Urinary bladder (tissue), 4 donors: ENCODE measurements at places on chromosomes 6 and 20. TPM values are rescaled to one million over a fixed set of nuclear protein-coding genes. Genes with fewer than 3 reads are reported as not detected.
A peak's percentile ranks its signal among the peaks of the same experiment; 100 is the strongest.

Gene EIF6
- total RNA-seq: 66.2 TPM

Gene MUC21
- not detected for total RNA-seq

Gene ANKEF1
- total RNA-seq: 1.7 TPM

Gene NRSN1
- 0.90 TPM for total RNA-seq

Gene NINL
- total RNA-seq: 11.3 TPM

Gene EYA2
- 2.2 TPM for total RNA-seq

Gene ZC3H12D
- 1.2 TPM for total RNA-seq

Gene SPAG4
- total RNA-seq: 1.6 TPM

Gene HCRTR2
- 0.16 TPM for total RNA-seq

Gene LCA5
- total RNA-seq: 23.3 TPM

Gene ADGRG6
- total RNA-seq: 124 TPM

Gene LY6G5C
- 0.37 TPM for total RNA-seq

Gene CGA
- total RNA-seq: not detected

Gene F13A1
- 203 TPM for total RNA-seq

Gene ASIP
- total RNA-seq: not detected

GRCh38 chr20:25389401-25389857 lies 1.2 kb downstream of the ABHD12 start:
- no peak for DNase-seq

- DNase-seq: no peak
Observed at GRCh38 chr6:13152764-13153163, 175.6 kb downstream of the TBC1D7 start.

DNA sequence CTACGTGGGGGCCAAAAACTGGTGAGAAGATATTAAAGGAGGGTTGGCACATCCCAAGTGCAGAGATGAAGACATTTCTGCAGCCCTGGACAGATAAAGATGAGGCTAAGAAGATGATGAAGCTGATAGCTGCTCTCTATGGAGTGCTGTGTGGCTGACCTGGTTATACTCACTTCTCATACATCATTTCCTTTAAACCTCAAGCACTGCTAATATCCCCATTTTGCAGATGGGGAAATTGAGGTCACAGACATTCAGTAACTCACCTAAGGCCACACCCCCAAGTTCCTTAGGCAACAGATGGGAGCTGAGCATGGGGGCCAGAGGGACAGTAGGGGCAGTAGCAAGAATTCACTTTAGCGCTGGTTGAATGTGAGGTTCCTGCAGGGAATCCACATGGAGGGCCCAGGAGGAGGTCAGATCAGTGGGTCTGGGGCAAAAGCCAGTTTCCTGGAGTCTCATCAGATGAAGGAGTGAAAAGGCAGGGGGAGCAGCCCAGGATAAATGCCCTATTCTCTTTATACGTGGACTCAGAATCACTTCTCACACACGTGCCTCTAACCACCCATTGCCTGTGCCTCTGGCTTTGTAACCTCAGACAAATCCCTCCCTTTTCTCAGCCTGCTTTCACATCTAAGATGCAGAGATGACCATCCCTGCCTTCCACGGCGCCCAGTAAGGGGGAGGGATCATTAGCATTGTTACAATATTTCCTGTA lies 125.8 kb downstream of the NFATC2 start:
- DNase-seq: no peak

GRCh38 chr20:1790386-1790785 lies 104.8 kb upstream of the SIRPA start:
- no peak for DNase-seq

DNA sequence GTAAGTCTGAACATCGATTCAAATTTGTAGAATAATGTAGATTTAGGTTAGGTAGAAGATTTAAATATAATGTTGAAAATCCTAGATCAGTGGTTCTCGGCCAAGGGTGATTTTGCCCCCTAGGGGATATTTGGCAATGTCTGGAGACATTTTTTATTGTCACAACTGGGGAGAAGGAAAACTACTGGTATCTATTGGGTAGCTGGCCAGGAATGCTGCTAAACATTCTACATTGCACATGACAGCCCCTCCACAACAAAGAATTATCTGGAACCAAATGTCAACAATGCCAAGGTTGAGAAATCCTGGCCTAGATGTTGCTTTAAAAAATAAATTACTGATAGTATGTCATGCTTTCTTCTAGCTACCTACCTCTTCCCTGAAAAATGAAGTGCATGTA lies 76.1 kb downstream of the HIVEP2 start:
- no peak for DNase-seq

- DNase-seq: no peak
Observed at GRCh38 chr6:25052181-25052580, 116.4 kb upstream of the RIPOR2 start.

DNA sequence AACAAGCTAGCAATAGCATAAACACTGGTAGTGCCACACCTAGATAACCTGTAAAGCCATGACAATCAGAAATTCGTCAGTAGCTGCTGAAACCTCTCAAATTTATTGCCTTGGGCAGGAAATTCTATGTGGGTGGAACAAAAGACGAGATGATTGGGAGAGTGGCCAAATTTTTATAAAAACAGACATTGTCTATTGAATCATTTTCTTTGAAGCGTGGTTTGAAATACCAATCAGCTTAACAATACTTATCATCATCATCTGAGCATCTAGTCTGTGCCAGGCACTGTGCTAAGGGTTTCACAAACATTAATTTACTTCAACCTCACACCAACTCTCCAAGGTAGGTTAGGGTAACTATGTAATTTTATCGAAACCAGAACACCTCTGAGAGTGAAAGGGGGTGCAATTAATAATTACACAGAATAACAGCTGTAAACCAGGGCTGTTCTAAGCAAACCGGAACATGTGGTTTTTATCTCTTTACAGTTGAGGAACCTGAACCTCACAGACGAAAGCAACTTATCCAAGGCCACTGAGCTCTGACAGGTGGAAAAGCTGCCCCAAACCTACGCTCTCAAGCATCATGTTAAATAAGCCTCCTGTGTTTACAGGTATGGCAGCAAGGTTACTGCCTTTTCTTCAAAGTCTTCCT lies 43.4 kb downstream of the NHSL1 start:
- DNase-seq: peak; percentile 25

DNA sequence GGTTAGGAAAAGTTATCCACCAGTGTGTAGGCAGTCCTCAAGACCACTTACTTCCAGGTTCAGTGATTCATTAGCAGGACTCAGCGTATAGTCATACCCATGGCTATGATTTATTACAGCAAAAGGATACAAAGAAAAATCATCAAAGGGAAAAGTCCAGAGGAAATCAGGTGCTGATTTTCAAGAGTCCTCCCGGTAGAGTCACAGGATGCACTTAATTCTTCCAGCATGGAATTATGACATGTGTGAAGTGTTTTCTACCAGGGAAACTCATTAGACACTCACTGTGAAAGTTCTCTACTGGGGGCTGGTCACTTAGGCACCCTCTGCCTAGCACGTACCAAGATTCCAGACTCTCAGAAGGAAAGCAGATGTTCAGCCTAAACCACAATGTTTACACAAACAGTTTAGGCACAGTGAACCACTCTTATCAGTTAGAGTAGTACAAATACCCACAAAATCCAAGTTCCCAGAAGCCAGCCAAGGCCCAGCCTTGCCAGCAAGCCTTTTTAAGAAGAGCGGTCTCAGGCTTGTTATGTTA lies 10.2 kb downstream of the WFDC3 start:
- no peak for DNase-seq

DNA sequence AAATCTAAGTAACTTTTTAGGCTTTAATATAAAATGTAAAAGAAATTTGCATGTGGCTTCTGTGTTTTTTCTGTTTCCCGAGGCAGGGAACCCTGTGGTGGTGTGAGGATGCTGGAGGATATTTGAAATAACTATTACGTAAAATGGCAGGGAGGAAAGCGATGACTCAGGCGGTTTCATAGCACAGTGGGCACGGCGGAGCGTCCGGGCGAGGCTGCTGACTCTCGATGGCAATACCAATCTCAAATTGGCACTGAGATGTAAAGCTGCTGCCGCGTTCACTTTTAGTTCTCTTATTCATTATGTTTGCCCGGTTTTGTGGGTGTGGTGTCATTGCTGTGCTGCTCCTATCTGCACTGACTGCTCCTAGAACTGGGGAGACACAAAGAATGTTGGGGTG lies 254.3 kb downstream of the THBS2 start:
- DNase-seq: no peak

GRCh38 chr6:151325075-151326050 lies 66.0 kb downstream of the ZBTB2 start:
- no peak for DNase-seq

GRCh38 chr6:116036075-116036773 lies 24.5 kb downstream of the FRK start:
- DNase-seq: no peak

DNA sequence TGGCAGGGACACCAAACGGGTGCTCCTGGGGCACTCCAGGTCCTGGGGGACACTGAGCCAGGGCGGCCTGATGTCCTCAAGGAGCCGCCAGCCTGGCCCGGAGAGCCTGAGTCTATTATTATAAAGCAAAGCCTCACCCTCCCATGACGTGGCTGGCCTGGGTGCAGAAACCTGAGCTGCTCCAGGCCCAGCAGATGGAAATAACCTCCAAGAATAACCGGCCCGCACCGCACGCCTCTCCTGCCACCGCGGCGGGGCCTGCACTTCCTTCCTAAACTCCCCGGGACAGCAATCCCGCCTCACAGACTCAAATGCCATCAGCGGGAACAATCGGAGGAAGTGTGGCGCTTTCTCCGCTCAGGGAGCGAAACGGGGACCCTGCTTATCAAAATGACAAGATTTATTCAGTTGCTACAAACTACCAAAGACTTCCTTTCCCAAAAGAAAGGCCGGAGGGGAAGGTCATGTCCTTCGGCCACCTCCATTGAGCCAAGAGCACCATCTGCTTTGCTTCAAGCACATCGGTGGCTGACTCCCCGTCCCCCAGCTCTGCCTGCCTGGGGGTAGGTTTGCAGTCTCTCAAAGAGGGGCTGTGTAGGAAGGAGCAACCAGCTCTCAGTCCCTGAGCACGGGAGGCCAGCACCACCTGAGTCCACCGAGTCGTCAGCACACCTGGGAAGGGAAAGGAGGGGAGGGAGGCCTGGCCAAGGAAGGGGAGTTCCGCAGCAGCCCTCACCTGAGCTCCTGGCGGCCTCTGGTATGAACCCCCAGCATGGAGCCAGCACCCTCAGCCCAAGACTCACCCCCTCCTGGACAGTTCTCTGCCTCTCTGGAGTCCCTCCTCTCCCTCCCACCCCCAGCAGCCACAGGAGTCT lies 78.6 kb upstream of the QKI start:
- DNase-seq: no peak

GRCh38 chr6:68649669-68650068 lies 14.6 kb downstream of the ADGRB3 start:
- no peak for DNase-seq

DNA sequence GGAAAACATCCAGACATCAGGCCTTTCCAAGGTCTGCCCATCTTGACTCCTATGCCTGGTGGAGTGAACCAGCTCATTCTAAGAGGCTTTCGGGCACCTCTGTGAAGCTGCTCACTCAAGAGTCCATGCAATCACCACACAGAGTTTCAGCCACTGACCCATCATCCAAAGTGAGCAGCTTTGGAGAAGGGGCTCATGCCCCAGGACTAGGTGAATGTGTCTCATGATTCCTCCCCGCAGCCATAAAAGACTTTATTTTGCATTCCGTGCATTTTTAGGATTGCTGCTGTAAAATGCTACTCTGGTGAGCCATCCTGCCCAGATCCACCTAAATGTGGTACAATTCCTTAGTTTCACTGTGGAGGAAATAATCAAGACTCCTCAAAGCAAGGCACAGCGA lies 44.5 kb upstream of the EZR start:
- DNase-seq: no peak

- DNase-seq: no peak
Observed at GRCh38 chr20:25461786-25462545, 54.5 kb downstream of the GINS1 start.

- no peak for DNase-seq
Observed at GRCh38 chr6:121321282-121321681, 13.0 kb downstream of the TBC1D32 start.

DNA sequence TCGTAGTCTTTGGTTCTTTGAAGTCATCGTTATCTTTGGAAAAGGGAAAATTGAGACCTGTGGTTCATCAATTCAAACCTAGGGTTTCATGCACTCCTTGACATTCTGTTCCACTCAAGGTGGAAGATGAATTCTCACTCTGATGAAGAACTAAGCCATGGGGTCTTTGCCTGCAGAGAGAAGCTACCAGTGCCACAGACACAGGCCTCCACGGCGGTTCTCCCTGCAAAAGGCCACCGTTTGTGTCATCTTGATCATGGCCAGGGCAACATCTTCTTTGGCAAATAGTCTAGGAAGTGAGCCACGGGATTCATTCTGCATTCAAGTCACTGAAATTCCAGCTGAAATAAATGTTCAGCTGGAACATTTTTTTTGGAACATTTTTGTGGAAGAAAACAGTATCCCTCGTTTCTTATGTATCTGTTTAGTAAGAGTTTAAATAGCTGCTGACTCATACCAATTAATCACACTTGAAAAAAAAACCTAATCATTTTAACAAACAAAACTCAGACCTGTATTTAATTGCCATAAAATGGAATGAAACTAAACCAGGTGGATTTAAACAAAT lies 206.0 kb upstream of the FOXQ1 start:
- DNase-seq: no peak

DNA sequence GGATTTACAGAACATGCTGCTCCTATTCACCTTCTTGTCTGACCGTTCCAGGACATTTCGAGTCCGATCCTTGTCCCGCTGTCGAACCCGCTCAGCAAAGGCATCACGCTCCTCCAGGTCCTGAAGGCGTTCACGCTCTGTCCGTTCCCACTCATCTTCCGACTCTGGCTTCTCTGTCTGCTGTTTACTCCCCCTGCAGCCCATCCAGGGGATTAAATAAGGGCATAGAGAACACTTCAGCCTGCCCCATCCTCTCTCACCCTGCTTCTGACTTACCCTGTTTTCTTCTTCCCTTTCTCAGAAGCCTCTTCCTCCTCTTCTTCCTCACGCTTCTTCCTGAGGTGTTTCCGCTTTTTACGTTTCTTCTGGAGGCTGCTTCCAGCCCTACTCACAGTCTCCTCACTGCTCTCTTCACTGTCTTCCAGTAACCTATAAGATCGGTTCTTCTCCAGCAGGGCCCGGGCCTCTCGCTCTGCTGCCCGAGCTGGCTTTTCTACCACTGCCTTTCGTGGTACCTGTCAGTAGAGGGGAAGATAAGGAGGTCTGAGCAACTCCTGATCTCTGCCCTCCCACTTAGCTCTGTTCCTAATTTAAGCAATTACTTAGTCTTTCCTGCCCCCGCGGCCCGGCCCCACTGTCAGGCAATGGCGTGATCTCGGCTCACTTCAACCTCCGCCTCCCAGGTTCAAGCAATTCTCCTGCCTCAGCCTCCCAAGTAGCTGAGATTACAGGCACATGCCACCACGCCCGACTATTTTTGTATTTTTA lies 1.9 kb downstream of the DHX16 start:
- no peak for DNase-seq

GRCh38 chr6:111818539-111819226 lies 54.6 kb downstream of the FYN start:
- no peak for DNase-seq

- DNase-seq: no peak
Observed at GRCh38 chr6:53391170-53391569, 42.4 kb upstream of the ELOVL5 start.
